ENCODE measurements at places on chromosomes 1 and 21. TPM values are rescaled to one million over a fixed set of nuclear protein-coding genes. Genes with fewer than 3 reads are reported as not detected.

OXCT2 gene
- total RNA-seq, result 0.64 TPM

CHD5 gene
- not detected for total RNA-seq

FAM76A gene
- 23.6 TPM for total RNA-seq

CCDC24 gene
- total RNA-seq, result 2.8 TPM

SLC1A7 gene
- total RNA-seq, result not detected

MCOLN3 gene
- total RNA-seq, result 10.7 TPM

FMOD gene
- 36.6 TPM for total RNA-seq

S100A11 gene
- total RNA-seq, result 431 TPM

FCRL6 gene
- not detected for total RNA-seq

TAS1R1 gene
- total RNA-seq, result not detected

PGLYRP3 gene
- 57.4 TPM for total RNA-seq

FAM72D gene
- 0.60 TPM for total RNA-seq
